Iris pigment epithelial cell (primary cell): ENCODE measurements at places on chromosomes 11 and 22.

DNA sequence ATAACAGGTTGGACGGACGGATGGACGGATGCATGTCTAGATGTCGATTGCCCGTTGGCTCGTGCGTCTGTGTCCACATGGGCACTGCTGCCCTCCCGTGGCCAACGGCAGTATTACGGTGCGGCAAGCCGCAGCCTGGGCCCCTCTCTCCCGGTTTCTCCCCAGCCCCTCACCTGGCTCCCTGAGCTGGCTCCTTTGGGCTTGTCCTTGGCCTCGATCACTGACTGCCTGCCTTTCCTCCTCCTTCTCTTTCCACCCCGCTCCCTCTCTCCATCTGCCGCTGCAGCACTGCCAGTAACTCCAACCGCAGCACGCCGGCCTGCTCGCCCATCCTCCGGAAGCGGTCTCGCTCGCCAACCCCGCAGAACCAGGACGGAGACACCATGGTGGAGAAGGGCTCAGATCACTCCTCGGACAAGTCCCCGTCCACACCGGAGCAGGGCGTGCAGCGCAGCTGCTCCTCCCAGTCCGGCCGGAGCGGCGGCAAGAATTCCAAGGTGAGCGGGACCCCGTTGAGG lies 77.3 kb downstream of the SCN3B start:
- peak; percentile 50 for DNase-seq

GRCh38 chr22:45879552-45879949 lies 97.4 kb downstream of the WNT7B start:
- no peak for DNase-seq

GRCh38 chr22:35656284-35656752 lies 8.1 kb downstream of the APOL6 start:
- DNase-seq: no peak

GRCh38 chr11:110038201-110038600 lies 55.0 kb upstream of the ZC3H12C start:
- DNase-seq: no peak

GRCh38 chr11:47108214-47108613 lies 68.5 kb downstream of the ARFGAP2 start:
- no peak for DNase-seq

- DNase-seq: peak; percentile 16
These were observed 493.2 kb downstream of the MIAT start for GRCh38 chr22:27150544-27150941.

GRCh38 chr11:45168366-45169130 lies 22.1 kb downstream of the PRDM11 start:
- DNase-seq: no peak

DNA sequence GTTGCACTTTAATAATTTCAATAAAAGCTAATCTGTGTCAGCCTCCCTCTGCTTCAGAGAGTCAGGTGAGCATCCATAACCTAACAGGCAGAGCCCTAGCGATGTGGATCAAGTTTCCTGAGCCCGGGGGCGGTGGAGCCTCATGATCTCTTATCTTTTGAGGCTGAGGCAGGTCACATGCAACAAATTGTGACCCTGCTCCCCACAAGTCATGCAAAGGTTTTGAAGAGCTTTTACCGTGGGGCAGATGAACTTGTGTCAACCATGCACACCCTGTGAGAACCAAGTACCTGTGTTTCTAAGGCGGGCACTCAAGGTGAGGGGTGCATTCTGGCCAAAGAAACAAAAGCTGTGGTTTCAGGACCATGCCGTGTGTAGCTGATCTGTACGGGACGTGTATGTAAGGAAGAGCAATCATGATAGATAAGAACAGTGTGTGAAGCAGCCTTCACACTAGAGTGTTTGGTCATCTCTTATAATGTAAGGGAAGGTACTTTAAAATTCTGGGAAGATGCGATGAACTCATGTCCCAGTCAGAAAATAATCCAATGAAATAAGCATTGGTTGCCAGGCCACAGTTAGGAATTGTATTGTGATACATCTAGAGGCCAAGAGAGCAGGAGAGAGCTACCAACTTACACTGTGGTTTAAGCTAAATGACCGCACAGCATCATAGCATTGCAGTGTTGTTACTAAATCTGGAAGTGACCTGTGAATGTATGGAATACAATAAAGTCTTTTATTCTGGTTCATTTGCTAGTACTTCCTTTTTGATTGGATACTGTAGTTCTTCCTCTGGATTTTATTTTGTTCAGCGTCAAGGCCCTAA lies 49.8 kb downstream of the DKK3 start:
- DNase-seq: no peak

DNA sequence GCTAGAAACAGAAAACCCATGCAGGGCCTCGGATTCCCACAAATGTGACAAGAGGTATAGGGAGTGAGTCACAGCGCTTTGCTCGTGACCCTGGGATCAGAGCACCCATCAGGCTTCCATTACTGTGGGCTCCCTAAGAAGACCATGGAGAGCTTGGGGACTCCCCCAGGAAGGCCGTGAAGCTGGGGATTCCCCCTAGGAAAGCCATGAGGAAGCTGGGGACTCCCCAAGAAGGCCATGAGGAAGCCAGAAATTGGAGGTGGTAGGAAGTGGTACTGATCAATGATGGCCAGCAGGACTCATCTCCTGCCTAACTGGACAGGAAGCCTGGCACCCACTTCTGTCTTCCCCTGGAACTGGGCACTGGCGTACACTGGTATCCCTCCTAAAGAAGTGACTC lies 10.1 kb upstream of the DCPS start:
- DNase-seq: no peak

- no peak for DNase-seq
These were observed 132.1 kb downstream of the OSBP2 start for GRCh38 chr22:30826670-30827355.

- no peak for DNase-seq
These were observed 8.4 kb upstream of the RANBP1 start for GRCh38 chr22:20107471-20107901.

- DNase-seq: no peak
These were observed 124.5 kb downstream of the KCNQ1 start for GRCh38 chr11:2569321-2569721.

GRCh38 chr11:69383372-69384250 lies 89.7 kb downstream of the MYEOV start:
- DNase-seq: no peak

- DNase-seq: no peak
These were observed 25.7 kb upstream of the ALDH3B2 start for GRCh38 chr11:67700141-67700540.

DNA sequence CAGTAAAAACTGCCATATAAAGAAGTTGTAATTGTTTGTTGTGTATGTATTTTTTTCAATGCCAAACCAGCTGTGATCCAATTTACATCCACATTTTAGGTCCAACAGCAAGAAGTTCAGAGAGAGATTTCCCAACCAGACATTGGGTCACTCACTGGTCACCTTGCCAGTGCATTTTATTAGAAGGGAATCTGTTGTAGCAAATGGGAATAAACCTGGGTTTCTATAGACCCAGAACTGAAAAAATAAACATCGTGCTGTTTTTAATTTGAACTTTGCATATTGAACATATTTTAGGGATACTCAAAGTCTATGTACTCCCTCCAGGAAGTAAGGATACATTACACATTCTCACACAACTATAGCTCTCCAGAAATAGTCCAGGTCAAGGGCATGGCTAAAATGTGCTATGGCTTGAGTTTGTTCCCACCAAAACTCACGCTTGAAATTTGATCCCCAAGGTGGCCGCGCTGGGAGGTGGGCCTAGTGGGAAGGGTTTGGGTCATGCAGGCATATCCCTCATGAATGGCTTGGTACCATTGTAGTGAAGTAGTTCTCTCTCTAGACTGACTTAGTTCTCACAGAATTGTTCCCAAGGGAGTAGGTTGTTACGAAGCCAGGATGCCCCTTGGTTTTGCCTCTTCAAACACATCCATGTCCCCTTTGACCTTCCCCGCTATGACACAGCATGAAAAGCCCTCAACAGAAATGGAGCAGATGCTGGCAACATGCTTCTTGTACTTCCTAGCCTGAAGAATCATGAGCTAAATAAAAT lies 90.9 kb downstream of the RRAS2 start:
- DNase-seq: no peak

DNA sequence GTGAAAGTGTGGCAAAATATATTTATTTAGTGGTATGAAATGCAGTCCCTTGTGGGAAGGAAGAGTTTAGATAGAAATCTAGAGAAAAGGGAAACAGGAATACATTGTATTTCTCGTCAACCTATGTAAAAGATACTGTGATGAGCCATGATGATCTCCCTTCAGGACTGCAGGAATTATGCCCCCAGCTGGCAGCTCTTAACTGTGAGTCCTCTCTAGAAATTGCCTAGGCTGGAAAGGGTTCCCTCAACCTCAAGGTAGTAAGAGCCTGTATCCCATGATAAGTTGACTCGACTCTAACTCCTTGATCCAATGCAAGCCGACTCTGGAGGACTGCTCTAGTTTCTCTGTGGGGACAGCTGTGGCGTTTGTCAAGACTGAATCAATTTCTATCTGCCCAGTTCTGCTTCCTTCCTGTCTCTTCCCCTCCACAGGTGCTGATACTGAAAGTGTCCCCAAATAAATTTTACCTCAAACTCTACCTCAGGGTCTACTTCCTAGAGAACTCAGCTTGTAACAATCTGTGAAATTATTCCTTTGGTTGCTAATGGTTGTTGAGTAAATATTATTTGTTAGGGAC lies 897.3 kb downstream of the METTL15 start:
- no peak for DNase-seq

- DNase-seq: no peak
These were observed 2.1 kb downstream of the CAVIN3 start for GRCh38 chr11:6318204-6318603.

DNA sequence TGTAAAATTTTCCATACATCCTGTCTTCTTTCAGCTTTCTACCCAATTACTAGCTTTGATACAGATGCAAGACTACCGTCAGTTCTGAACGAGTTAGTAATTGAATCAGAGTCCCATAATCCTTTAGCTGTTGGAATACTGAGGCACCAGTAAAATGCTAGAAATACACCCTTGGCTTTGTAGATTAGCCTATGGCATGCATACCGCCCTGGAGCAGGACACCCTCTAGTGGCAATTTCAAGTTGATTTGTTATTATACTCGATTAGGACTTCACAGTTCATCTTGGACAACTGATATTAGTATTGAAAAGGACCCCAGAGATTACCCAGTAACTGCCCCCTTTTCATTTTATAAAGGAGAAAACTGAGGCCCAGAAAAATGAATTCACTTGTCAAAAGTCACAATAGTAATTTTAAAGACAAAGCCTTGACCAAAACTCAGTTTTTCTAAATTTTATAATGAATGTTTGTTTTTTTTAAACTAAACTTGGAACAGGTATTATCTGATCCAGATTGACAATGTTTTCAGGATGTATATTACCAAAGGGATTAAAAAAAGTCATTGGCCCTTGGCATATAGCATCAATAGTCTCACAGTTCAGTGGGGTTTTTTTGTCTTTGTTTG lies 72.6 kb downstream of the HIPK3 start:
- DNase-seq: peak; percentile 73

DNA sequence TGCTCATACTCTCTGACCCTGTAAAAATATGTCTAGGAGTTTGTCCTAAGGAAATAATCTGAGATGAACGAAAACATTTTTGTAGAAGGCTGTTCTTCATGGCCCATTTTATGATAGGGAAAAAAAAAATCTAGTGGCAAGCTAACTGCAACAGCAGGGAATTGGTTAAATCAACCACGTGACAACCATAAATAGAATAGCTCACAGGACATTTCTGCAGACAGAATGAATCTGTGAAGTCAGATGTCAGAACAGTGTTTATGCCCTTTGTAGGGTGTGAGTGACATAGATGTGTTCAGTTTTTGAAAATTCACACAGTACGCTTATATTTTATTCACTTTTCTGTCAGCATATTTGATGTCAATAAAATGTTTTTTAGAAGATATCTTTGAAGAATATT lies 16.1 kb downstream of the ARHGAP1 start:
- no peak for DNase-seq

GRCh38 chr22:36873614-36874308 lies 13.0 kb downstream of the NCF4 start:
- DNase-seq: peak; percentile 66

DNA sequence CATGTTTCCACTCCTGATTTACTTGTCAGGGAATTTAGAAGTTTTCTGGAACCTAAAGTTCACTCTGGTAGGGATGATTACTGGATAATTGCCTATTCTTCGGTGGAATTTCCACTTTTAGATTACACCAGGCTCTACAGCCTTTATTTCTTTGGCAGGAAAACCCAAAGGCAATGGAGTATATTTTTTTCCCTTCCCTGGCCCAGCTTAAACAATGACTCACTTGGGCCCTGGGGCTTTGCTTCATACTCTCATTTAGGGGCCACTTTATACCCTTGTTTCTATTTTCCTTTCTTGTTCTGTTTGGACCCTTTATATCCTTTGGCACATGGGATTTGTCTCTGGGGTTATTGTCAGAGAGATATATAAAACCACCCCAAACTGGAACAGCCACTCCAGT lies 114.7 kb downstream of the CSTPP1 start:
- DNase-seq: peak; percentile 16

- no peak for DNase-seq
These were observed 6.2 kb downstream of the LARGE2 start for GRCh38 chr11:45928535-45929215.

DNA sequence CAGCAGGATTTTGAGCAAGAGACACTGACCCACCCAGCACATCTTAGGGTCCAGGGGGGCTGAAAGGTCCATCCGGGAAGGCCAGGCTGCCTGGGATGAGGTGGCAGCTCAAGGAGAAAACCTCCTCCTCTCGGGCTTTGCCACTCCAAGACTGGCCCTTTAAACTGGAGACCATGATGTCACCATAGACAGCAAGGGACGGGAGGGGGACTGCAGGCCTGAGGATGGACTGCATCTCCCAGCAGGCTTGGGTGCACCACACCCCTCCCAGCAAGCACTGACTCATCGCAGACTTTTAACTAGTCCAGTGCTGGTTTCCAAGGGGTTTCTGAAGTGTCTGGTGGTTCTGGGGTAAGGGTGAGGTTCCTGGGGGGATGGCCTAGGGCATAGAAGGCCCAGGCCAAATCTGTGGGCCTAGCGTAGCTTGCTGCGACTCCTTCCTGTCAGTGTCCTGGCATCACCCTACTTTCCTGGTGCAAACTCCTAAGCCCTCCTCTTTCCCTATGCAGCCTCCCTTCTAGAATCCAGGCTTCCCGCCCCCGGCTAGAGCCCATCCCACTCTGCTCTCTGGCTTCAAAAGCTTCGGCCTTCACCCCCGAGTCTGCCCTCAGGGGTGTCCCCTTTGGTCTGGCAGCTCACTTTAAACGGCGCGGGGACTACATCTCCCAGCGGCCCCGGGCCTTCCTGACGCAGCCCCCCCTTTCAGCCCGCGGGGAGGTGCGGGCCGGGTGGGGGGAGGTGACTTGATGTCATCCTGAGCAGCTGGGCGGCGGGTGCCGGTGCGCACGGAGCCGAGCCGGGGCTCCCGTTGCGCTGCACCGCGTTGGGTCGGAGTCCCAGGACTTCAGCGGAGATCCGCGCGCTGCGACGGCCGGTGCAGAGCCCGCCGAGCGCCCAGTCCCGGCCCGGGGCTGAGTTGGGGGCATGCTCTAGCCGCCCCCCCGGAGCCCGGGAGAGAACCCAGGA lies at the start of gene PPP2R5B:
Gene PPP2R5B, plus strand, starts transcription at position 746 of the 966 bp plus-strand sequence. CDS start 1,046 bp downstream, outside the sequence.
- peak; percentile 95 for DNase-seq
